Common myeloid progenitor, CD34-positive (primary cell): ENCODE measurements at places on chromosomes 16 and 17.

DNA sequence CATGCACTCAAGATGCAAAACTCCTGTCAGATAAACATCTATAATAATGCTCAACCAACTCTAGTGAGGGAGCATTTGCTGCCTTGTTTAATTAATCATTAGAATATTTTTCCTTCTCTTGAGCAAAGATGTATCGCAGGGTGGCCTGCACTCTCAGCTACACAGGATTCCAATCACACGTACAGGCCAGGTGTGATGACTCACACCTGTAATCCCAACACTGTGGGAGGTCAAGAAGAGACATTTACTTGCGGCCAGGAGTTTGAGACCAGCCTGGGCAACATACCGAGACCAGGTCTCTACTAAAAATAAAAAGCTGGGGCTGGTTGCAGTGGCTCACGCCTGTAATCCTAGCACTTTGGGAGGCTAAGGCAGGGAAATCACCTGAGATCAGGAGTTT is 49.1 kb downstream of the ARHGAP17 start:
- no peak for DNase-seq

DNA sequence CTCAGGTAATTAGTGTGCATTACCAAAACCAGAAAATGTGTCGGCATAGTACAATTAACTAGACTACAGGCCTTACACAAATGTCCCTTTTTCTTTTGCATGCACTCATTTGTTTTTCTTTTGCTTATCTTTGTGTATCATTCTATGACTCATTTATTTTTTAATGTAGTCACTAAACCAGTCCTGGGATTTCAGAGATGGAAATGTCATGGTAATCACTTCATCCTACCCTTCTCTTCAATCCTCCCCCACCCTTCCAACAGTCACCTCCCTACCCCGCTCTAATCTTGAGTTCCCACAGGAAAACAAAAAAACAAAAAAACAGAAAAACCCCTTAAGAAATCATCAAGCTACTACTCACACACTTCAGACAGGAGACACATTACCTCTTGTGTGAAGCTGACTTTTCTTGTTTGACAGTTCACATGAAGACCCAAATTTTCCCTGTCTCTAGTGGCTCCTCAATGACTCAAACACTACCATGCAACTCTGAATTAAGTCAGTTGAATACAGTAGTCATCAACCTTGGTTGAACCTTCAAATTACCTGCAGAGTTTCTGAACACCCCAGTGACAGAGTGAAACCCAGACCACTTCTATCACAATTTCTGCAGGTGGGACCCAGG is 242.4 kb upstream of the SALL1 start:
- DNase-seq = no peak

DNA sequence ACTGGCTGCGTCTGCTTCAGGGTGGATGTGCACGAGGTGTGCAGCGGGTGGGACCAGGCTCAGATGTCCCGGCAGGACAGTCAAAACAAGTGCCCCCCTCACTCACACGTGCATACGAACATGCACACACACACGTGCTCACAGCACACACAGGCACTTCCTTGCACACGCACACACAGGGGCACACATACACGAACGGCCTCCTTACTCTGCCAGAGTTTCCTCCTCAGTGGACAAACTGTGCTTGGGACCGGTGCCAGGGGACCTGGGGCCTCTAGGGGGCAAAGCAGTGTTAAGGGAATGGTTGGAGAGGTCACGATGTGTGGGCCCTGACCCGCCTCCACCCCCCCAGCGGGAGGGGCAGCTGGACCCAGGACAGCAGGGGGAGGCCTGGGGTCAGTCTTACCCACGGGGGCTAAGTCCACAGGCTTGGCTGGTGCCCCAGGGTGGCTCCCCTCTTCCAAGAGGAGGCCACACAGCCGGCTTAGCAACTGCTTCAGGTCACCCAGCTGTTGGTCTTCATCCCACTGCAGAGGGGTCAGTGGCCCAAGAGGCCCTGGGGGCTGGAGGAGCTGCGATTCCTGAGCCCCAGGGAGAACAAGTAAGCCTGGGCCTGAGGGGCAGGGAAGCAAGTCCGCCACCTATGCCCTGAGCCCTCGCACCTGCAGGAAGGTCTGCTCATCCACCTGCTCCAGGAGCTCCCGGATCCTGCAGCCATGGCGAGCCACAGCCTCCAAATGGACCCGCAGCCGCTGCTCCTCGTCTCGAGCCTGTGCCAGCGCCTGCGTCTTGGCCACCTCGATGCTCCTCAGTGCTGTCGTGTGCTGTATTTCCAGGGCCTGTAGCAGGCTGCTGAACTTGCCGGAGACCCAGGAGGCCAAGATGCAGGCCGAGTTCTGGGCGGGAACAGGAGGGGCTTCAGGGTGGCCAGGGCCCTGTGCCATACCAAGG is 4.9 kb downstream of the TRIM65 start:
- no peak for DNase-seq

DNA sequence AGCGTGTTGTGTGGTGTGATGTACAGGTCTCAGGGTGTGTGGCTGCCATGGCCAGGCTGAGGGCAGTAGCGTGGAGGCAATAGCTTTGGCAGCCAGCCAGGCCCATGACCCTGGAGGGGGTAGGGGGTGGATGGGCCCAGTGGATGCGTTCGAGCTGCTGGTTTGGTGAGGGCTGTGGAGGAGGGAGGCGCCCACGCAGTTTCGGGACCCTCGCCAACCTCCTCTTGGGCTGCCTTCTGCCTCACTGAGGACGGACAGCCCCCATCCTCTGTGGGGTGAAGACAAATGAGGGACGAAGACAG is 238.6 kb upstream of the GSE1 start:
- no peak for DNase-seq
